Stimulated activated CD4-positive, alpha-beta T cell treated with anti-CD3 and anti-CD28 coated beads, Interleukin-12 subunit alpha, Interleukin-12 subunit beta, amount 100 ng/mL, for 24 hours (primary cell): ENCODE measurements at places on chromosomes 5 and 9.

DNA sequence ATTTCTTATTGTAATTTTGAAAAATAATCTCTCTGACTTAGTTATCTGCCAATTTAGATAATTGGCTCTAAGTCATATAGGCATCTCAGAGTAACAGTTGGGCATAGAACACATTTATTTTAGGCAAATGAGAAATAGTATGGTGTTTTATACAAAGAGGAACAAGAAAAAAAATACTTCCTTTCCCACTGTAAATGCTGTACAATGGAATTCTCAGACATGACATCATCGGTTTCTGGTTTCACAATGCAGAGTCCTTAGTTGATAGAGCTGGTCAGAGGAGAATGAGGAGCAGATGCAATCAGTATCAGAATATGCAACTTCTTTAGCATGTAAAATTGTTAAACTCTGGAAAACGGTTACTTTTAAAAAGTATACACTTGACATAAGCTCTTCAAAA, 49.4 kb downstream of the PLK2 start:
- no peak for DNase-seq

DNA sequence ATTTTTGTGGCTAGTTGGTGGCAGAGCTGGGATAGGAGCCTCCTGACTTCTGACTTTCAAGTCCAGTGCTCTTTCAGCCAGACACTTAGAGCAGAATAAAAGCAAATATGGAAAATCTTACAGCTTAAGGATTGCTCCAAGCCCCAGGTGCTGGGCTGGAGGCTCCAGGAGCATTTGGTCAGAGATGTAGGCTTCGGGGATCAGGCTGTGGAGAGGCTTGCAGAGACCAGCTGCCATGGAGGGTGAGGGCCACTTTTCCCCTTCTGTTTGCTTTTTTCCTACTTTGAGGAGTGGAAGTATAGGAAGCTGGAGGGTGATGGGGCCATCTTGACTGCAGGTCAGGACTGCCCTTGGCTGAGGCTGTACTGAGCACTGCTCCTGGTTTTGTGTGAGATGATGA, 58.9 kb downstream of the RGS3 start:
- DNase-seq, result no peak

DNA sequence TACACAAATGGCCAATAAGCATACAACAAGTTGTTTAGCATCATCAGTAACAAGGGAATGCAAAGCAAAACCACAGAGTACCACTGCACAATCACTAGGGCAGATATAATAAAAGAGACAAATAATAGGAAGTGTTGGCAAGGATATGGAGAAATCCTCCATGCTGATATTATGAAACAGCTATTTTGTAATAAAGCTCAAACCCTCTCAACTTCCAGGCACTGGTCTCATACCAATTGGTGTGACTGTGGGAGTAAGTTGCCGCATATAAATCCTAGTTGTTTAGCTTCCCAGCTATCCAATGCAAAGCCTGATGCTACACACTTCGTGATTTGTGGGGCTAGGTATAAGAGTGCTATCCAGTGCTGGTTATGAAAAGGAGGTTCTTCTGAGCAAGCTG, 88.6 kb downstream of the SMIM23 start:
- no peak for DNase-seq

DNA sequence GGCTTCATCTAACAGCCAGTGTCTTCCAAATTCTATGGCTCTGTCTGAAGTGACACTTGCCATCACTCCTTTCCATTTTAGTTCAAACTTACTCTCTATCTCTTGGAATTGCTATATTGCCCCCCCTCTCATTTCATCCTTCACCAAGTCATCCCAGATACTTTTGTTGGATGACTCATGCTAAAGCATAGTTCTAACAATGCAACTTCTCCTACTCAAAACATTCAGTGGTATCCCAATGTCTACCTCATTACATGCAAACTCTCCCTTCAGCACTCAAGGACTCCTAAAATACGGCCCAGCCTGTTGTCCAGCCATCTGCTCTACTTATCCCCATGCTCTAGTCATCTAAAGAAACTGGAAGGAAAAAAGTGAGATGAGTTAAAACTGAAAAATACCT, 171.6 kb downstream of the RASEF start:
- DNase-seq, result no peak

DNA sequence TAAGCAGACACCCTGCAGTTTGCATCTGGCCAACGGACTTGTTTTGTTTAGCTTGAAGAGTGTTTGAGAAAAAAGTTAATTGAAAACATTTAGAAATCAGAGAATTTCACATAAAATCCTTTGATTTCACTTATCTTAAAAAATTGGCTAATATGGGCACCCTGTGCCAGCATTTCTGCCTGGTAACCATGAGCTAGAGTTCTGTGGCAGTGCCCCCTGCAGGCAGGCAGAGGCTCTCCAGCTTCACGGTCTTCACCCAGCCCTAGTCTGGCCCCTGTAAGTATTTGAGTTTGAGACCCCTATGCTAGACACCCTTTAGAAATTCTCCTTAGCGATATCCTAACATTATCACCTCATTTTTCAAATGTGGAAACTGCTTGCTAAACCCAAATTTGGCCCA, 18.8 kb upstream of the FANCC start:
- DNase-seq, result no peak

- DNase-seq, result no peak
These were observed 9.4 kb downstream of the VDAC1 start for GRCh38 chr5:133995341-133995740.

DNA sequence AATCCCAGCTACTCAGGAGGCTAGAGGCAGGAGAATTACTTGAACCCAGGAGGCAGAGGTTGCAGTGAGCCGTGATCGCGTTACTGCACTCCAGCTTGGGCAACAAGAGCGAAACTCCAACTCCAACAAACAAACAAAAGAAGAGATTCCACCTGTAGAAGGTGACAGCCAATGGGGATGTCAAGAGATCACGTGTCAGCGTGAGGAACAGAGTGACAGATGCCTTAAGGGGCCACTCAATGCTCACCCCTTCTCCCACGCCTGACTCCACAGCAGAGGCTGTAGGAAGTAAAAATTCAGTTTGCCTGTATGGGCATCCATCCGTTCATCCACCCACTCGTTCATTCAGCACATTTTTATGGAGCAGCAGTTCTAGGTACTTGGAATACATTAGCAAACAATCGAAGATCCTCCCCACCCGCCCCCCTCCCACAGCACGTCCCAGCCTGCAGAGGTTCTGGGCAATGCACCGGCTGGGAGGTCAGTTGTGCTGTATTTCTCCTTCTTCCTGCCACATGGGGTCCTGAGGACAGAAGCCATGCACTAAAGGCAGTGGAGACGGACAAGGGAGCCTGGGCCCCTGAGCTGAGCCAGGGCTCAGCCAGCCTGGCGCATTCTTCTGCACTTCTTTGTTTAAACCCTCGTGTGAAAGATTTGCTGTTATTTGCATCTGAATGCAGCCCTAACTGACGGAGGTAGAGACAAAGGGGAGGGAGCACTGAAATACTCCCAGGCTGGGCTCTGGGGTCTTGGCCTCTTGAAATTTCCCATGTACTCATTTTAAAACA, 11.3 kb upstream of the RNF130 start:
- DNase-seq, result no peak

DNA sequence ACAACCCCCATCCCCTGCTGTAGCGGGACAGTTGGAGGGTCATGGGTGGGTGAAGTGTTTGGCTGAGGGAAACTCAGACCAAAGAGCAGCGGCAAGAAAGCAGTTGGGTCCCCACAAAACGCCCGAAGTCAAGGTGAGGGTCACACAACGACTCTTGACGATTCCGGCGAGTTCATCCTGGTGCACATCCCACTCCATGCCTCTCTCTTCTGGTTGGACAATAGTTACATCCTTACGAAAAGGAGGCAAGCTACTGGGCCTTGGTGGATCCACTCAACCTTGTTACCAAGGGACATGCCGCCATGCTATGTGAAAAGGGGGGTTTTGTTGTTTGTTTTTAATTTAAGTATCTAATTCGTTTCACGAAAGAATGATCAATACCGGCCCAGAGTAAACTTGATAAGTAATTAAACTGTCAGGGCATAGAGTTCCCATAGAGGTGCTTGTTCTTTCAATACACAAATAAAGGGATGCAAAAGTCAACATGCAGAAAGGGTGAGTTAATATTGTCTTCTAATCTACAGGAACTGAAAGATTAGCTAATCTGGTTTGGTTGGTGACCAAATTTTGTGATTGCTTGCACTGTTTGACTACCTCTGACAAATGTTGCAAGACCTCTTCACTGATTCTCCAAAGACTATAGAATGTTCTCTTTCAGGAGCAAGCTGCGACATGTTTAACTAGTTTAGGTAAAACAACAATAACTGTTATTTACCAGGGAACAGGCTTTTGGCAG, 732 bp upstream of the SMIM15 start:
- DNase-seq, result no peak

DNA sequence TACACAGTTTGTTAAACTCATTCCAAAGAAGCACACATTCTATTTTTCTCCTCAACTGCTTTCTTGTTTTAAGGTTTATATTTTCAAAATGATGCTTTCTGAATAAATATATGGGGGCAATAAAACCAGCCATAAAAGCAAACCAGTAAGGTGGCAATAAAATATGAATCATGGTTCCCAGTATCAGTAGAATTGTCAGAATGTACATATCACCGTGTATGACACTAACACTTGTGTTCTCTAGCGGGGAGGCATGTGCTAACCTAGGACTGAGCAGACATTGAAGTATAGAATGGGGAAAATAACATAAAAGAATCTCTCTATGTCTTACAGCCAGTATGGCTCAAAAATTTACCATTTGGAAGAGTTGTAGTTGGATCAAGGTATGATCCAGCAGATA, 329.9 kb upstream of the ISL1 start:
- DNase-seq, result no peak

DNA sequence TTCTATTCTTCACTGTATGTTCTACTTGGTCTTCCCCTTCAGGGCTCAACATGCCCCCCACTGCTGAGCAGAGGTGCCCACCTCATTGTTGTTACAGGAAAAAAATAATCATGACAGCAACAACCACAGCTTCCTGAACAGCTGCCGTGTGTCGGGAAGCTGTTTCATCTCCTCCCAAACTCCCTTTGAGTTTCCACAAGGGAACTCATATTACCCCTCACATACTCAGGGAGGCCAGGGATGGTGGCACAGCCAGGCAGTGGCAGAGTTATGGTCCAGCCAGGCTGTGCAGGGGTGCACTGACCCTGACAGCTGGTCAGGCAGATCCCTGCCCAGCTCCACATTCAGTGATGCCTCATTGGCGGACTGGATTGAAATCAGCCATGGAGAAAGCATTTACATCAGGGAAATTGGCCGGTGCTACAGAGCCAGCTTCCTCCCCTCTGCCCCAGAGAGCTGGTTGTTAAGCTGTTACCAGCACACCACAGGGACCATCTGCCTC, 37.3 kb downstream of the SARDH start:
- no peak for DNase-seq

DNA sequence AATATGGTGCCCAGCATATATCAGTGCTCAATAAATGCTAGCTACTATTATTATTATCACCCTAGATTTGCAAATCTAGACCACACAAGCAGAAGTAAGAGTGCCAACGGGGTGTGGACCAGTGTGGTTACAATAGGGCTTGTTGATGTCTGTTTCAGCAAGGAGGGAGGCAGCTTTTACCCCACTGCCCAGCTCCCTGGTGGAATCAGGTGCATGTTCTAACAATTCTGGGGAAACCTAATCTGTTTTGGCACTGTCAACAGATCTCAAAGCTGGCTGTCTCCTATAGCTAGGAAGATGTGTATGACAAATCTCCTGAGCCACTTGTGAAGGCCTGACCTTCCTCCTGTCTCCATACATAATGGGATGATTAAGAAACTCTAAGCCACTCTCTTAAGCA, 5.7 kb downstream of the TGFBI start:
- DNase-seq, result no peak

GRCh38 chr5:91103353-91104061, 279.6 kb downstream of the ARRDC3 start:
- DNase-seq, result no peak

- no peak for DNase-seq
These were observed 86.7 kb downstream of the PSD2 start for GRCh38 chr5:139882316-139882715.

GRCh38 chr5:97009212-97009898, 73.5 kb downstream of the LNPEP start:
- no peak for DNase-seq

GRCh38 chr5:169563369-169563768, 20.2 kb upstream of the SPDL1 start:
- no peak for DNase-seq

DNA sequence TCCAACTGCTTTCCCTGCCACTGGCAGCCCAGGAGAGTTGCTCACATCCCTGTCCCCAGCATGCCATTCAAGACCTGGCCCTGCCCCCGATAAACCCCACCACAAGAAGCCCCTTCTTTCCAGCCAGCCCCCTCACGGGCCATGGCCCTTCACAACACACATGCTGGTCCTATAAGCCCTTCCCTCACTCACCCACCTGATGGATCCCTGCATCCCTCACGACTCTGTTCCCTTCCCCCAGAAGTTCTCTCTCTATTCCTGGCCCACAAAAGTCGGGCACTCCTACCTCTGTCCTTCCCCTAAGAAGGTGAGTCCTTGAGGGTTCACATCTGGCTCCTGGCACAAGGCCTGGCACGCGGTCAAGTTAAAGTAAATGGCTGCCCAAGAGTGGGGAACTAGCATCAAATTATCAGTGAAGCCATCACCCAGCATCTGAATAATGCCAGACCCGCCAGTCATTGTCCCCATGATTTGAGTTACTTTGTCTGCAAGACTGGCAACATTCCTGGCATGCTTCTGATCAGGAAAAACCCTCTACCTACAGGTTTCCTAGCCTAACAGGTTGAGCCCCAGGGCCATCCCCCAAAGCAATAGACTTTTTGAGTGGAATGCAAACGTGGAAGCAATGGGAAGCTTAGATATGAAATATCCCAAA, 65.9 kb downstream of the CRB2 start:
- DNase-seq, result no peak

- no peak for DNase-seq
These were observed 3.0 kb upstream of the DNAJB5 start for GRCh38 chr9:34986540-34987047.

DNA sequence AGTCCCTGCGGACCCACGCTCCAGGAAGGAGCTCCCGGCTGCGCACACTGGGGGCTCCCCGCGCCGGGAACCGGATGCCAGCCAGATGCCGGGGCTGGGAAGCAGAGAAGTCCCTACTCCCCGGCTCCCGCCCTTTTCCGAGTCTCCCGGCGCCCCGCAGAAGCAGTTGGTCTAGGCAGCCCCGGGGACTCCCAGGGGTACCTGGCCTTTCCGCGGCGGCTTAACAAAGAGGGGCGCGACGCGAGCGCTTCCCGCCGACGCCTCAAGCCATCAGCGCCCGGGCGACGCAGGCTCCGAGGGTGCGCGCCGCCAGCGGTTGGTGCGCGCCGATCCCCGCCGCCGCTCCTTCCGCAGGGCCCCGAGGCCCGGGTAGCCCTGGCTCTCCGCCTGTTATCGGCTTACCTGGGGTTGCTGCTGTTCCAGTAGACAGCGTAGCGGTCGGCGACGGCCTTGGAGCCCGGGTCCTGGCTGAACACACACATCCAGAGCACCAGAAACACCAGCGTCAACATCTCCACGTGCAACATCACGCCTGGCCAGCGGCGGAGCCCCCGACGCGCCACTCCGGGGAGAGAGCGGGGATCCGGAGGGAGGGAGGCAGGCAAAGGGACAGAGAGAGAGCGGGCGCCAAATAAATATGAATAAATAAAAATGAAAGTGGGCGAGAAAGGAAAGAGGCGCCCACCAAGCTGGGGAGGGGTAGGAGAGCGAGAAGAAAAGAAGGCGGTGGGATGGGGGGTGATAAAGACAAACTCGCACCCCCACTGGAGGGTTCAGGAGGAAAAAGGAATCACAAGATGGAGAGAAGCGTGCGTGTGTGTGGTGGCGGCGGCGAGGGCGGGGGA, 428 bp downstream of the EFNA5 start:
- DNase-seq, result no peak
